NCI-H446 (cell line): ENCODE measurements at places on chromosomes 12 and 14.

DNA sequence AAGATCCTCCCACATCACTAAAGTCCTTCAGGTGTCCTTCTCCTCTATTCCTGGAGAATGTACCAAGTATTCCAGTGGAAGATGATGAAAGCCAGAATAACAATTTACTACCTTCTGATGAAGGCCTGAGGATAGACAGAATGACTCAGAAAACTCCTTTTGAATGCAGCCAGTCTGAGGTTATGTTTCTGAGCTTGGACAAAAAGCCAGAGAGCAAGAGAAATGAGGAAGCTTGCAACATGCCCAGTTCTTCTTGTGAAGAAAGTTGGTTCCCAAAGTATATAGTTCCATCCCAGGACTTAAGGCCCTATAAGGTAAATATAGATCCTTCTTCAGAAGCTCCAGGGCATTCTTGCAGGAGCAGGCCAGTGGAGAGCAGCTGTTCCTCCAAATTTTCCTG is 54.6 kb upstream of the HELB start:
- DNase-seq = no peak

- peak; percentile 86 for DNase-seq
Measured at GRCh38 chr14:60734465-60735242, at the start of gene MNAT1. TSS of gene MNAT1 (plus strand) at chr14:60734761. CDS start at chr14:60734863, 102 bp downstream.

DNA sequence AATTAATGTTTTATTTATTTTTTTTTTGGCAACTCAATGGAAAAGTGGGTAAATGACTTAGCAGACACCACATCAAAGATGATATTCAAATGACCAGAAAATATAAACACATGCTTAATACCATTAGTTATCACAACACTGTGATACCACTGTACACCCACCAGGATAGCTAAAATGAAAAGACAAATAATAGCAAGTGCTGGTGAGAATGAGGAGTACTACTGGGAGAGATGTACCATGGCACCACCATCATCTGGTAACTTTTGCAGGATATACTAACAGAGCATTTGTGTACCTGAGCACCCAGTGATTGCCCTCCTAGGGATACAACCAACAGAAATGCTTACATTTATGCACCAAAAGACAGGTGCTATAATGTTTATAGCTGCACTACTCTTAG is 21.9 kb downstream of the TRIM9 start:
- no peak for DNase-seq

DNA sequence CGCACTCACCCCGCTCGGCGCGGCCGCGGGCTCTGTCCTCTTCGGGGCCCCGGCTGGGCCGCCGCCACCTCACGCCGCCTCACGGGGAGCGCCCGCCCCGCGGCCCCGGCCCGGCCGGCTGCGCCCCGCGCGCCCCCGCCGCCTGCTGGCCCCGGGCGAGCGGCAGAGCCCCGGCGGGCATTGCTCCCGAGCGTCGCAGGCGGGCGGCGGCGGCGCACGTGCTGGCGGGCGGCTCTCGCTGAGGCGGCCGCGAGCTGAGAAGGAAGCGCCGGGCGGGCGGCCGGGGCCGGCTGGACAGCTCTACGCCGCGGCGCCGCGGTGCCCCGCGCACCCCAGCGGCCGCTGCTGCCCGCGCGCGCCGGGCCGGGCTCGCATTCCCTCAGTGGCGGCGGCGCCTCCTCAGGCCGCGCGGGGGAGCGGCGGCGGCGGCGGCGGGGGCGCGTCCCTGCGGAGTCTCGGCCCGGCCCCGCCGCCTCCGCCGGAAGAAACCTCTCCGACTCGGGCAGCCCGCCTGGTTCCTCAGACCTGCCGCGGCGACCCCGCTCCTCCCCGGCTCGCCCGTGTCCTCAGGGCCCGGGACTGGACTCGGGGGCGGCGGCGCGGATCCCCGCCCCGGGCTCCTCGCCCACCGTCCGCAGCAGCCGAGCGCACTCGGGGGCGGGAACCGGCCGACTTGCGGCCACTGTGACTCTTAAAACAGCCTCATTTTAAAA is at the start of gene PITPNM2:
PITPNM2 (minus strand) TSS at position 347 of the 713 bp plus-strand sequence. CDS start 116,500 bp downstream, outside the sequence.
- no peak for DNase-seq

DNA sequence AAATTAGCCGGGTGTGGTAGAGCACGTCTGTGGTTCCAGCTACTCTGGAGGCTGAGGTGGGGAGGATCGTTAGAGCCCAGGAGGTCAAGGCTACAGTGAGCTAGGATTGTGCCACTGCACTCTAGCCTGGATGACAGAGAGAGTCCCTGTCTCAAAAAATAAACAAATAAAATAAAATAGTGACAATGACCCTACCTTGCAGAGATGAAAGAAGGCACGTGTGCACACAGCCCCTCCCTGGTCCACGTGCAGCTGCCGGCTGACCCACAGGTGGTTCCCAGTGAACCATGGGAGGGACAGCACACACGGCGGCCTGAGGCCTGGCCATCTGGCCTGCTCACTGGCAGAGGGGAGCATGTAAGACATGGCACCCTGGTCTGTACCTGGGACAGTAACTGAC is 4.7 kb downstream of the HHIPL1 start:
- no peak for DNase-seq

DNA sequence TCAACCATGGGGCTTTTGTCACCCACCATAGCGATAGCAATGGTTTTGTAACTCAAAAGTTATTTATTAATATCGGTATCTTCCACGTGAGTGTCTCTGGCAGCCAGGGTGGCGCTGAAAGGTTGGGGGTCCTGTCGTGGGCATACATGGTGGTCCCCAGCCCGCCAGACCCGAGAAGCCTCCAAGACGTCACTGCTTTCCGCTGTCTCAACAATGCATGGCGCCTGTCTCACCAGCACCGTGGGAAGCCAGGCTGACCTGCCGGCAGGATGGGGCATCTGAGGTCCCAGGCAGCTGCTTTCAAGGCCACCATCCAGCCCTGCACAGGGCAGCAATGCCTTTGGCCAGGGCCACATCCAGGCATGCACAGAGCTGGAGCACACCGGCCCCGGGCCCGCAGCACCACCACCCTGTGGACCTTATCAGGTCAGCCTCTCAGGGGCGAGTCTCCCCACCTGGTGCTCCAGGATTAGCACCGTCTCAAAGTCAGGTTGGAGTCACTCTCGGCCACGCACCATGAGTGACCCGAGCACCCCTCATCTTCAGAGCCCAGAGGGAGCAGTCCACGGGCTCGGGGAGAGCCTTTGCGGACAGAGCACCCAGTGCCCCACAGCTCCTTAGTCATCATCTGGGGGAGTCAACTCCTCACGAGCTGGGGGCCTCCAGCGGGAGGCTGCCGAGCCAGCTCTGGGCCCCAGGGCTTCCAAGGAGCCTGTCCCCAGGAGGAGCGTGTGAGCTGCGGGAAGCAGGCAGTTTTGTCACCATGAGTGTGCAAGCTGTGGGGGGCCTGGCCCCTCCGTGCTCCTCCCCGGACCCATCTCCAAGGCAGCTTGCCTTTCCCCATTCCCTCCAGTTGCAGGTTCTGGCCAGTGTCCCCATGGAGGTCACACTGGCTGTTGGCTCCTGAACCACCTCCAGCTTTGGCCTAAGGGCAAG is 14.6 kb upstream of the C14orf180 start:
- no peak for DNase-seq

- no peak for DNase-seq
Measured at GRCh38 chr14:80212023-80212397, 706 bp upstream of the DIO2 start.

- no peak for DNase-seq
Measured at GRCh38 chr14:35374263-35374712, 30.3 kb downstream of the NFKBIA start.

DNA sequence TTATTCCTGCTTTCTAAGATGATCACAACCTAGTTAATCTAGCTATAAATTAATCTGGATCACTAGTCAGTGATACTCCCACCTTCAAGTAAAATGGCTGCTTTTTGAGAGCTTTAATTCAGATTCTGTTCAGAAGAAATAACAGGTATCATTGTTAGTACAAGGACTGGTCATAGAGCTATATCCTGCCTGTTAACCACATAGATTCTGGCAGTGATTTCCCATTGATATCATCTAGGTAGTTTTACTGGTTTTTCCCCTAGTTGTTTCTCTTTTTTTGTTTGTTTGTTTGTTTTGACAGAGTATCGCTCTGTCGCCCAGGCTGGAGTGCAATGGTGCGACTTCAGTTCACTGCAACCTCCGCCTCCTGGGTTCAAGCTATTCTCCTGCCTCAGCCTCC is 39.0 kb upstream of the HIF1A start:
- DNase-seq = no peak

GRCh38 chr12:63400718-63401117 is 249.7 kb upstream of the AVPR1A start:
- DNase-seq = no peak

- no peak for DNase-seq
Measured at GRCh38 chr12:2295941-2296461, 243.2 kb downstream of the CACNA1C start.

- DNase-seq = no peak
Measured at GRCh38 chr14:69287098-69288010, 27.4 kb downstream of the GALNT16 start.

DNA sequence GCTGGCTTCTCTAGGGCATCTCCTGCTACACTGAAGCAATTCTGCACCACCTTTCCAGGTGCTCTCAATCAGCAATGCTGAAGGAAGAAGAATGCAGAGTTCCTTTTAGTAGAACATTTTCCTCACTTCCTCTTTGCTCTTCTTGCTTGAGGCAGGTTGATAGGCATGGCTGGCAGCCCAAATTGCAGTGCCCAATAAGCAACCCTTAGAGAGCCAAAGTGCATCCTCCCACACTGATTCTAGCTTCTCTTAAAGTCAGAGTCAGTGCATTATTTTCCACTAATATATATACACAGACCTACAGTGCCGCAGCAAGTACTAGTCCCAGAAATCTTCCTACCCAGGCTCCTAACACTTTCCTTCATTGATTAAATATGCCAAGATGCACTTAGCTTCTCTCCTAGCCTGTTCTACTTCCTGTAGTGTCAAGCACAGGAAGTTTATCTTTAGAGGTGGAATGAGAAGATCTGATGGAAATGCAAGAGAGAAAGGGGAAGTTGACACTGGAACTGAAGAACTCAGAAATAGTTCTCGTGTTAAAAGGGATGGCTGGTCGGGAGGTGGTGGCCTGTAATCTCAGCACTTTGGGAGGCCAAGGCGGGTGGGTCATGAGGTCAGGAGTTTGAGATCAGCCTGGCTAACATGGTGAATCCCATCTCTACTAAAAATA is 132.7 kb downstream of the SSPN start:
- DNase-seq = no peak

DNA sequence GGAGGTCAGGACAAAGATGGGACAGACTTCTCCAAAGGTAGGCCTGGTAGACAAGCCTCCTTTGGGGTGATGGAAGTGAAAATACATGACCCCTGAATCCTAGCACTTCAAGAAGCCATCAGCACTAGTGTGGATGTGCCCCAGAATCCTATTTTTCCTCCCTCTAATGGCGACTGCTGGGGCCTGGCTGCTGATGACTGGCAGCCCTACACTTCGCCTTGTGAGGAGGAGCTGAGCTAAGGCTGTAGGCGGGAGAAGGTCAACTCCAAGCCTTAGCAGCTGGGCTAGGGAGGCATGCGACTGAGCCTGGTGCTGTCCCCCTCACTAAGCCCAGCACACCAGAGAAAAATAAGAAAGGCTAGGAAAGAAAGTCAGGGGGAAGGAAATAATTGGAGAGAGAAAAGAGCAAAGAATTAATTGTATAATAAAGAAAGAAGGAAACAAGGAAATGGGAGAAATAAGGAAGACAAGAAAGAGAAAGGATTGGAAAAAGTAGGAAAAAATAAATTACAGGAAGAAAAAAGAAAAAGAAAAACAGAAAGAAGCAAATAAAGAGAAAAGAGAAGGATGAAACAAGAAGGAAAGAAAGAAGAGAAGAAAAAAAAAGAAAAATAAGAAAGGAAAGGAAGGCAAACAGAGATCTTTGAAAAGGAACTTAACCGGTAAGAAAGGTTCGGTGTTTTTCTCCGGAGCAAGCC is 4.7 kb upstream of the HOXC10 start:
- no peak for DNase-seq

DNA sequence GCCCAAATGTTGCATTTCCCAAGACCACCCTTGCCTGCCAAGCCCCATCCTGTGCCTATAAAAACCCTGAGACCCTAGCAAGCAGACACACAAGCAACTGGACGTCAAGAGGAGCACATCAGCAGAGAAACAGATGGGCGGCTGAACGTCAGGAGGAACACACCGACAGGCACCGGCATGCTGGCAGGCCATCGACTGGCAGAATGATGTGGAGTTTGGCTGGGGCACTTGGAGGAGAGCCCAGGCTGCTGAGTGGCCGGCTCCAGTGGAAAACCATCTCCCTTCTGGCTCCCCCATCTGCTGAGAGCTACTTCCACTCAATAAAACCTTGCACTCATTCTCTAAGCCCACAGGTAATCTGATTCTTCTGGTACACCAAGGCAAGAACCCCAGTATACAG is 130.1 kb downstream of the SLC41A2 start:
- DNase-seq = peak; percentile 80

GRCh38 chr12:121128908-121129810 is 3.5 kb upstream of the P2RX7 start:
- peak; percentile 16 for DNase-seq

GRCh38 chr14:33755358-33755757 is 195.5 kb downstream of the EGLN3 start:
- DNase-seq = no peak

DNA sequence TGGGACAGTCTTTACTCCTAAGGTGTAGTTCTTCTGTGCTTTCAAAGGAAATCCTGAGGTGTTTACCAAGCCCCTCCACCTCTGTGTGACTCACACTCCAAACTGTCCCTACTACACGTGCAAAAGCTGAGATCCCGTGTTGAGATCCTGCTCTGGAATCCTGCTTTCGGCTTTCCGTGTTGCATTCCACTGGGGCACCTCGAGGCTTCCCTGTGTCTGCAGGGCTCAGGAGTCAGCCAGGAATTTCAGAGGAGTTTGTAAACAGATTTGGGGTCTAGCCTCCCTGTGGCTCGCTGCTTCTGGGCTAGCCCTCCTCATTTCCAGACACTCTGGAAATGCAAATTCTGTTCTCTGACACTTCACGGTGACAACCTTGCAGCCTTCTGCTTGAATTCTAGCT is 48.4 kb downstream of the CACNA2D4 start:
- no peak for DNase-seq

DNA sequence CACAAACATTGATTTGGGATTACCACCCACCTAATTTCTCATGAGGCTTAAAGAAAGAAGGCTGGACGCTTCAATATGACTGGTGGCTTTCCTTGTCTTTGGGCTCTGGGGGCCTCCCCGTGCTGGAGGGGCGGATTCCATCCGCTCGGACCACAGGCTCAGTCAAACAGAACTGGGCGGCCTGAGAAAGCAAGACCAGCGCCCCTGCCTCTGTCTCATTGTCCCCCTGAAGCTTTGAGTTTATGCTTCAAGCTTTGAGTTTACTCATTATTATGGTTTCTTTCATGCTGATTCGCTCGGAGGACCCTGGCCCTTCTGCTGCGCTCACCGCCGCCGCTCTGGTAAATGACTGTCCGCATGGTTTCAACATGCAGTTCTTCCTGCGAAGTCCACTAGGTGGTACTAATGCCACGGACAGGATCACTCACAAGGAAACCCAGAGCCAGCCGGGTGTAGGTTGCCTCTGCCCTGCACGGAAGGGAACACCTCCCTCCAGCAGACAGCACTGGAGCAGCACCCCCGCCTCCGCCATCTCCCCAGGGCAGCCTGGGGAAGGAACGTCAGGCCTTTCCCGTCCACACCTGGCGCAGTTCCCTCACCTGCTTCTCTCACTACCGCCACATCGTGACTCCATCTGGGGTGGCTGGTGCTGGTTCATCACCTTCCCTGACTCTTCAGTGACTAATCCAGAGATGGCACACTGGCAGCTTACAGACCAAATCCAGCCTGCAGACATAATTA is 13.2 kb upstream of the TIGAR start:
- peak; percentile 12 for DNase-seq
